ENCODE measurements at places on chromosomes 11 and 22.

- DNase-seq: no peak
Measured at GRCh38 chr11:114827736-114828135, 149.4 kb downstream of the NXPE2 start.

DNA sequence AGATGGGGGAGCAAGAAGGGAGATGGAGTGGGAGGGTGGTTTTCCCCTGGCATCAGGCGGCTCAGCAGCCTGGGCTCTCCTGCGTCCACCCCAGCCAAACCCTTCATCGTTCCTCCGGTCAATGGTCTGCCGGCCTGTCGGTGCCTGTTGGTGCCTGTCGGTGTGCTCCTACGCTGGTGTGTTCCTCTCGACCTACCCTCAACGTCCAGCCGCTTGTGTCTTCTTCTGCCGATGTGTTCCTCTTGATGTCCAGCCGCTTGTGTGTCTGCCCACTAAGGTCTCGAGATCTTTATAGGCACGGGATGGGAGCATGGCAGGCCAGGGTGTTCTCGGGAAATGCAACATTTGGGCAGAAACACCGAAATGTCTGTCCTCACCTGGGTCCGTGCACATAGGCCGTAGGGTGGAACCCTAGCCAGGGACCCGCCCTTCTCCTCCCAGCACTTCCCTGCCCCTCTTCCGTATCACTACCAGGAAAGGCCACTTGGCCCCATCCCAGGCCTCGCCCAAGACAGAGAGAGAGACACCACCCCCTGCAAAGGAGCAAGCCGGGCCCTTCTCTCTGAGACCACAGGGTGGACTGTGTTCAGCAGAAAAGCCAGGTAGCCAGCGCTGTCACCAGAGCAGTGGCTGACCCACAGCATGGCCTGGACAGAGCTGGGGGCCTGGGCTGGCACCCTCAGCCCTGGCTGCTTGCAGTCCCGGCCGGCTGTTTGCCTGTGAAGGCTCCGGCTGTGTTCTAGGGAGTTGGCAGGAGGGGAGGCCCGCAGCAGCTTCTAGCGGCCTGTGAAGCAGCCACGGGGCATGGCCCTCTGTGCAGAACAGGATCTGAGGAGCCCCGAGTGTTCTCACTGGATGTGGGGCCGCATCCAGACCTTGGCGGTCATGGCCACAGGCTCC is 61.6 kb upstream of the KCNQ1OT1 start:
- DNase-seq: no peak

- DNase-seq: no peak
Measured at GRCh38 chr11:35234460-35235156, 95.6 kb downstream of the CD44 start.

GRCh38 chr22:46592390-46592872 is 27.8 kb upstream of the GRAMD4 start:
- no peak for DNase-seq

DNA sequence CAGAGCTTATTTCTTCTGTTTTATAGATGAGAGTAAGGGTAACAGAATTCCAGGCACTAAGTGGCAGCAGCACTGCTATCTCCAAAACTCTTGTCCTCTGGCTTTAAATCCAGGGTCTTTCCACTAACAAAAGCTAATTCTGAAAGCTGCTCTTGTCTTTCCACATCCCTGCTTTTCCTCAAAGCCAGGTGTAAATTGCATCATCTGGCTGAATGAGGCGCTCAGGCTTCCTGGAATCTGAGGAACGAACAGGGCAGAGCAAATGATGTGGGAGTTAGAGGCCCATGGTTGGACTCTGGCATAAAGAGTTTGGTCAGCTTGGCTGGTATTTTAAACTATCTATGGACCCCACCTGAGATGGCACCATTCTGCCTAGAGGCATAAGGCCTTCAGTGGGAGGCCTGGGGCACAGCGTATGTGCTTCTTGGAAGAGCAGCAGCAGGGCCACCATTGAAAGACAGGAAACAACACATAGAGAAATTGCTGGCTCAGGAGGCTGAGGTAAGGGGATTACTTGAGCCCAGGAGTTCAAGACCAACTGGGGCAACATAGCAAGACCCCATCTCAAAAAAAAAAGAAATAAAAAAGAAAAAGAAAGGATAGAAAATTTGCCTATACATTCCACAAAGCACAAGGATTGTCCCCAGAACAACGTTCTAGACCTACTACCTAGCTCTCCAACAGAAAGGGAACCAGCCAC is 1.9 kb downstream of the KCNJ5 start:
- DNase-seq: no peak

- no peak for DNase-seq
Measured at GRCh38 chr22:22954656-22955055, 67.0 kb downstream of the IGLL5 start.

GRCh38 chr22:16847271-16847670 is 22.1 kb upstream of the XKR3 start:
- DNase-seq: no peak

GRCh38 chr11:3904228-3904627 is 48.8 kb downstream of the STIM1 start:
- no peak for DNase-seq

DNA sequence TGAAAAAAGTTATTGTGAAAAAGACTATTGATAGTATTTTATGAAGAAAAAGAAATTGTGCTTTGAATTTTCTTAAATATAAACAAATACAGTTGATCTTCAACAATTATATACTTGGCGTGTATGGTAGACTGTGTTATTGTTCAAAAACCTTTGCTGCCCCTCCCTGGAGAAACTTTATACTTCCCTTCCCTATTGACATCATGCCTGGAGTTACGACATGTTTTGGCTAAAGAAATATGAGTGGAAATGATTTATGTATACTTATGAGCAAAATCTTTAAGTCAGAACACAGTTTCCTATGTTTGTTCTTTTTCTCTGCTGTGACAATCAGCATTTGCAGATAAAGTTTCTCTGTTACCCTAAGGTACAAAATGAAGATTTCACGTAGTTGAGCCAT is 243.8 kb downstream of the TMEM135 start:
- no peak for DNase-seq

- no peak for DNase-seq
Measured at GRCh38 chr22:26103023-26103422, 66.2 kb upstream of the SEZ6L start.

- DNase-seq: no peak
Measured at GRCh38 chr11:33531743-33532181, 168.9 kb downstream of the C11orf91 start.

DNA sequence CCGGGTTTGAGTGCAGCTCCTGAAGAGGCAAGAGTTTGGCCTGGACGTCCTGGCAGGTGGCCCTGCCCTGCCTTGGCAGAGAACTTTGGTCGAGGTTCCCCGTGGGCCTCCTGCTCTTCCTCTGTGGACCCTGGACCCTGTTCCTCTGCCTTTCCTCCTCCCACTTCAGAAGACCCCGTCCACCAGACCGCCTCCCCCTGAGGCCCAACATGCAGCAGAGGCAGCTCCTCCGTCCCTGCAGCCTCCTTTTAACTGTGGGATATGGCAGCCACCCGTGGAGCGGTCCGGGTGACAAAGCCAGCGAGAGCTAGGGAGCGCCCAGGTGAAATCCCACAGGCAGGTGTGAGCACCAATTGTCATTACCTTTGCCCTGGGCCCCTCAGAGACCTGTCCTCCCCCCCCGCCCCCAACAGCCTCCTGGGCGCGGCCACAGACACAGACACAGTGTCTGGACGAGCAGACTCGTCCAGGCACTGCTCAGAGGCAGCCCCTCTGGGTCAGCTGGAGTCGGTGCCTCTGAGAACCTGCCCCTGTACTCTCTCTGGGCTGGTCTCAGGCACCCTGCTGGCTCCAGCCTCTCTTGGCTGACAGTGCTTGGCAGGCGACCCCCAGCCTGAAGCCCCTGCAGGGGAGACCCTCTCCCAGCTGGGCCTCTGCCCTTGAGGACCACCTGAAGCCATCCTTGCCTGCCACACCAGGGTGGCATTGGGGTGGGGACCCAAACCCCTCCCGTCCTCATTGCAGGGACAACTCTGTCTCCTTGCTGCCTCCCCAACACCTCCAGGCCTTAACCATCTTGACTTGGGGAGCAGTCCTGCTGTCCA is 4.1 kb upstream of the PTDSS2 start:
- no peak for DNase-seq

DNA sequence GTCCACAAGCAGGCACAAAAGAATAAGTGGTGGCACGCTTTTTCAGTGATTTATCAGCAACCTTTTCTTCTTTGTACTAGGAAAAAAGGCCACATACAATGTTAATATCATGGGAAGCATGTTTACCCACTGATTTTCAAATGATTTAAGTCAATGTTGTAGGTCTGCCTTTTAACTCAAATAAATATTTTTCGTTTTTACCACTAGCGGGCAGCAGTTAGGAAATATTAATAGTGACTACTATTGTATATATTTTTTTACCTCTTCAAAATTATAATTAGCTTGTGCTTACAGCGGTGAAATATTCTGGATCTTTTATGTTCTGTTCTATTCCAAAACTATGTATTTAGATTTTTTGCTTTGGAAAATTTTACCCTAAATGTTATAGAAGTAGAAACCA is 6.4 kb upstream of the SLC17A6 start:
- no peak for DNase-seq

GRCh38 chr11:113505046-113505445 is 29.8 kb upstream of the DRD2 start:
- no peak for DNase-seq

All from RWPE2 (cell line).